ENCODE measurements at places on chromosomes 11 and 22. TPM values are rescaled to one million over a fixed set of nuclear protein-coding genes. Genes with fewer than 3 reads are reported as not detected.
A peak's percentile ranks its signal among the peaks of the same experiment; 100 is the strongest.

GRCh38 chr11:134223121-134223520 is 646 bp downstream of the NCAPD3 start:
- peak; percentile 42 for DNase-seq

GRCh38 chr11:85627332-85627997 is at the start of gene DLG2:
DLG2 (minus strand) TSS chr11:85627344.
- DNase-seq = peak; percentile 49

Gene DBX1
- not detected for total RNA-seq

GRCh38 chr11:17019232-17019631 is 5.0 kb upstream of the PLEKHA7 start:
- DNase-seq = no peak

GRCh38 chr11:67372993-67373647 is at the start of gene CLCF1:
CLCF1 (minus strand) TSS chr11:67373598; CDS start chr11:67373539, 59 bp downstream.
- no peak for DNase-seq

DNA sequence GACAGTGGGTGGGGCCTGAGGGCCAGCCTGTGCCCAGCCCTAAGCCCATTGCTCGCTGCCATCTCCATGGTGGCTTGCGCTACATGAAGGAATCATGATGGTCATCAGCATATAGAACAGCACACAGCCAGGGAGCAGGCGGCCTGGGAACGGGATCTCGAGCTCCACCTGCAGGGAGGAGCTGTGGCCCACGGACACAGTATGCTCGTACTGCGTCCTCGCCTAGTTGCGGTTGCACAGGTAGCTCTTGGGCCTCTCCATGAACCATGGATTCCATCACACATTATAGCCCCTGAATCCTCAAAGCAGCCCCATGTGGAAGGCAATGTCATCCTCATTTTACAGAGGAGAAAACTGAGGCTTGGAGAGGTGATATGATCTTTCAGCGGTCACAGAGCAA is 15.1 kb downstream of the SEC14L4 start:
- DNase-seq = no peak

- DNase-seq = no peak
These were observed 250.8 kb upstream of the B3GAT1 start for GRCh38 chr11:134662629-134663360.

DNA sequence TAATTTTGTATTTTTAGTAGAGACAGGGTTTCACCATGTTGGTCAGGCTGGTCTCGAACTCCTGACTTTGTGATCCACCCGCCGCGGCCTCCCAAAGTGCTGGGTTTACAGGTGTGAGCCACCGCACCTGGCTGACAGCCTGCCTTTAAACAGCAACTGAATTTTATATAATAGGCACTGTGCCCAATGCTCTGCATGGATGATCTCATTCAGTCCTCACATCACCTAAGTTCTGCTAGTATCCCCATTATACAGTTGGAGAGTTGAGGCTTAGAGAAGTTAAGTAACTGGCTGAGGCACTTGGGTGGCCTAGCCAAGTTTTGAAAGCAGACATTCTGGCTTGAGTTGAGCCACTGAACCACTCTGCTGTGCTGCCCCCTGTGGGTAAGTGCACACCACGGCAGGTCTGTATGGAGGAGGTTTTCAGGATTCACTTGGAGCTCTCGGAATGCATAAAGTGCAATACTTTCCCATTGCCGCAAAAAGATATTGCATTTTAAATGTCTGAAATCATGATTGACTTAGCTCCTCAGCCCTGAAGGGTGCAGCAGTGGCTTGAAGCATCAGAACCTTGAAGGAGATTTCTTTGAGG is 112.4 kb downstream of the LDLRAD3 start:
- no peak for DNase-seq

Gene SLC5A1
- not detected for total RNA-seq

- no peak for DNase-seq
These were observed 479.9 kb downstream of the INSC start for GRCh38 chr11:15594607-15595006.

- DNase-seq = no peak
These were observed 75.0 kb upstream of the OR4B1 start for GRCh38 chr11:48141475-48142122.

Gene BAIAP2L2
- total RNA-seq = 0.96 TPM

Gene TMA7B
- 1.4 TPM for total RNA-seq

Gene SESN3
- total RNA-seq = 537 TPM

DNA sequence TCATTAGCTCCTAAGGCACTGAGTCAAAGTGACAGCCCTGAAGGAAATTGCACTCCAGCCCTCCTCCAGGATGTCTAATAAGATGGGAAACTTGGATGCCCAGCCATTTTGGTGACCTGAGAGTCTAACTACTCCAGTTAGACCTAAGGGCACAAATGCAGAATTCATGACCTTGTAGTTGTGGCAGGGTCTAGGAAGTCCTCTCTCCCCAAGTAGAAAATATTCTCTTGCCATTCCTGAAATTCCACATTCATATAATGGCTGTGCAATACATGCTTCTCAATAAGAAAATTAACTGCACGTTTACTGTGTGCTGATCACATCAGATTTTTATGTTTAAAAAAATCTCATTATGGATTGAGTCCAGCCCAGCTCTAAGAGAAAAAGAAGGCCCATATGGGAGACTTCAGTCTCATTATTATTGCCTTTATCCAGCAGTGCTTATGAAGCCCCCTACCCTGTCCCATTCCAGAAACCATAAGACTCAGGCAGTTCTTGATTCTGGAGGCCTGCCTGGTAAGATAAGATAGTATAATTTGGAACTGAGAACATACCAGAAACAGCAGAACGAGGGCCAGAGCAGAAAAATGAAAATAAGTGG is 133.7 kb upstream of the LDLRAD3 start:
- DNase-seq = no peak

- DNase-seq = peak; percentile 18
These were observed 253.7 kb upstream of the CHORDC1 start for GRCh38 chr11:90476442-90477007.

DNA sequence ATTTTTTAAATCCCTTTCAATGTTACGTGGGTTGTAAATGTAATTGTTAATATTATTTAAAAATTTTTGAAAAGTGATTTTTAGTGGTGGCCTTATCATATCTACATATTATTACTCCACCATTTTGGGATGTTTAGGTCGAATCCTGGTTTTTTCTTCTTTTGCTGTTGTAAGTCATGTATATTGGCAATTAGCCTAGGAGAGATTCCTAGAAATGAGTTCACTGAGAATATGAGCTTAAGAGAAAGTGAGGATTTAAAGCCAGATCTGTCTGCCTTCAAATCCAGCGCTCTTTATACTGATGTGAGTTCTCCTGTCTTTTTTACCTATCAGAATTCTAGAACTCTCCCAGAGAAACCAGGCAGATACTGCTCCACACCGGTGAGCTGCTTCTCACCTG is 56.1 kb downstream of the PTPRJ start:
- DNase-seq = no peak

GRCh38 chr11:12137005-12137690 is 26.8 kb downstream of the MICAL2 start:
- no peak for DNase-seq

- peak; percentile 32 for DNase-seq
These were observed 766 bp downstream of the APOL2 start for GRCh38 chr22:36238373-36239149.

GRCh38 chr11:12534549-12534948 is 139.7 kb upstream of the TEAD1 start:
- DNase-seq = no peak

DNA sequence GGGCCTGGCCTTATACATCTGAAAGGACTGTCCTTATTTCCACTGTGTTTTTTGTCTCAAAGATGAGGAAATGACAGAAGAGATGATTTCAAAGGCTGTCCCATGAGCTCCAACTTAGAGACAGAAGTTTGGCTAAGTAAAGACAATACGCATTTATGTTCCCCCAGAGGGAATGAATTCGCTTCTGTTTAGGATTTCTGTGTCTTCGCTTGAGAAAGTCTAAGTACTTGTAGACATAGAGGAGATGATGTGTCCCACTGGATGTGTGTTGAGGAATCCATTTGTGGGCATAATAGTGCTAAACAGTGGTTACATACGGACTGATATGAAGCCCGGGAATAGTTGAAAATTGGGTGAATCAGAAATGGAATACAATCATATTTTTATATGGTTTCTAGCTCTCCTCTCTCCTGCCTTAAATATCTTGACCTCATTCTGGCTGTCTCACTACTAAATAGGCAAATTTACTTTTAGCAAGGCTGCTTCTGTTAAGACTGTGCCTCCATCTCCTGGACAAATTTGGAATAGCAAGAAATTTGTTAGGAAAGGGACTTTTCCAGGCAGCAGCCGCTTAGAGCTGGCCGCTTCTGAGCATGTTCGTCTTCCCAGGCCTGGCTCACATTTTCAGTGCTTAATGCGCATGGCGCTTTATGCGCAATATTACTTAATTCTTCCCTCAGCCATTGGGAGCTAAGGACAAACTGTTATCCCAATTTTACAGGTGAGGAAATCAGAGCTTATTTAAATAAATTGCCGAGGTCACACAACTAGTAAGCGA is 1.9 kb upstream of the PEX26 start:
- peak; percentile 90 for DNase-seq

Gene CBLIF
- total RNA-seq = not detected

DNA sequence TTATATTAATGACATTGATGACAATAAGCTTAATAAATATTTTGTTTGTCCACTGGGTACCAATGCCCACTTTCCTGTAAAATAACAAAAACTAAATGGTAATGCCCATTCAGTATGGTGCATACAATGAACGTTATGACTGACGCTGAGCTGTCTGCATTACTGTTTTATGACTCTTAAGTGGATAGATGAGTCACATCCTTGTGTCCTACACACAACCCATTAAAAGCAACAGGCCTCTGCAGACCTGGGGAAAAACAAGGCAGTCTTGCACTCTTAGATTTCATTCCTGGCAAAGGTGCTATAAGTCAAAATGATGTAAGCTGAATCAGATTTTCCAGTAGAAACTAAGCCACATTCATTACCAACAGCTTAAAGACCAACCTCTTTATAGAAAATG is 176.3 kb upstream of the TMEM45B start:
- no peak for DNase-seq

DNA sequence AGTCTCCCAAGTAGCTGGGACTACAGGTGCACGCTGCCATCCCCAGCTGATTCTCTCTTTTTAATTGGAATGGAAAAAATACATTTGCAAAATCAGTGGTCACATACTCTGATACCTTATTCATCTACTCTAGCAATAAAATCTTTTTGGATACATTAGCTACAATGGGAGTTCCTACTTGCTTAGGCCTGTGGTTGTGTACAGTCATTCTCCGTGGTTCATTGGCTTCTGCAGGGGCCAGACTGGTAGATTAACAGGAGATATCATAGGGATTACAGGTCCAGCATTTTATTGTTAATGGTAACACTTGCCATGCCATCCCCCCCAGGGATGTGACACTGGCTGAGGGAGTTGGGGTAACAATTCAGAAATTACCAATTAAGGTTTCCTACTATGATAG is 140.0 kb downstream of the ADAMTS15 start:
- DNase-seq = no peak

GRCh38 chr11:133930053-133930766 is 26.6 kb downstream of the IGSF9B start:
- no peak for DNase-seq

Gene OOSP1
- not detected for total RNA-seq

Gene CABP7
- total RNA-seq = not detected

Gene HBB
- 385 TPM for total RNA-seq

Gene SCGB2A2
- total RNA-seq = not detected

DNA sequence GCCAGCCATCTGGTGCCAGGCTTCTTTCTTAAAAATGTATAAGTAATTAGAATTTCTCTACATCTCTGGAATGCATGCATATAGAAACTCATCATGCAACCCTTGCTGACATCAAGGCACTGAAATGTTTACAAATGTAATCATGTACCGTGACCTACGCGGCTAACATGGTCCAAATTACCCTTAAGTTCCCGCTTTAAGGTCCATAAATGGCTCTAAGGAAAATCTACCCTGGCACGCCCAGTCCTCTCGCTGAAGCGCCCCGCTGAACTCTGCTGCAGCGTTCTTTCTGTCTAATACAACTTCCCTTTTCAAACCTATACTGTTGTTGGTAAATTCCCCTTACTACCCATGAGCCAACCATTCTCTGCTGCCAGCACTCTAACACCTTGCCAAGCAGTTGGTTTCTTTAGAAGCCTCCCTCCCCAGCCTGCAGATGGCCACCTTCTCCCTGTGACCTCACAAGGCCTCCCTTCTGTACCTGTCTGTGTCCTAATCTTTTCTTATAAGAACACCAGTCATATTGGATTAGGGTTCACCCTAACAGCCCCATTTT is 13.5 kb upstream of the HMOX1 start:
- peak; percentile 89 for DNase-seq

DNA sequence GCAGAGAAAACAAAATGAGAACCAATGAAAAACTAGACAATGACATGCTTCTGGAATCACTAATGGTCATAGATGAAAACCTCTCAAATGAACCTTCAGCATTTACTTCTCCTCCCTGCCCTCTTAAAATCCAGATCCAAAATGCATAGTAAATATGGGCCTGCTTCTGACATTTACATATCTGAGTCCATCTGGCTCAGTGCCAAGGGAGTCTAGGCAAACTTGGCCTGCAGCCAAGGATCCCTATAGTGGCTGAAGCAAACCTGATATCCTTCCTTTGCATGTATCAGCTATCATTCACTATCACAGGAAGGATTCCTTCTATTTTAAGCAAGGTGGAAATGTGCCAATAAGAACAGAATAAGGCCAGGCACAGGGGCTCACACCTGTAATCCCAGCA is 104.8 kb downstream of the C11orf58 start:
- DNase-seq = no peak

DNA sequence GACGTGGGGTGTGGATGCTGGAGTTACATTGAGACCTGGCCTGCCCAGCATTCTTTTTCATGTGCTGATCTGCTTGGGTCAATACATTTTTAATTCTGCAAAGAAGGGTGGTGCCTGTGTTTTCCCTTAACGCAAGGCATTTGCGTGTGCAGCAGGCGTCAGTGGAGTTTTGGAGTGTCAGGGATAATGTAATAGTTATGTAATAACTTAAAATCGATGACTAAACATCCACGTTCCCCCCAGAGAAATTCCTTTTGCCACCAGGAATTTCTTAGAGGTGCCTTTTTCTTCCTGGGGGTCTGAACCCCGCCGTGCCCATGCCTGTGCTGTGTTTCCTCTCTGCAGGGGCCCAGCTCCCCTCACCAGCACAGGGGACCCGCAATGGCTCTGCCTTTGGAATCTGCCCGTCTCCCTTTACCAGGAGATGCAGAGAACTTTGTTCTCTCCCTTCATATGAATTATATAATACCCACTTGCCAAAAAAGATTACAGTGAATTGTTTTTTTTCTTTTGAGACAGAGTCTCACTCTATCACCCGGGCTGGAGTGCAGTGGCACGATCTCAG is 62.6 kb downstream of the TBC1D22A start:
- no peak for DNase-seq

GRCh38 chr22:29716814-29717545 is 2.8 kb upstream of the CABP7 start:
- DNase-seq = no peak

GRCh38 chr11:47572715-47573255 is 6.0 kb downstream of the KBTBD4 start:
- DNase-seq = no peak

- DNase-seq = no peak
These were observed at the start of gene OR4C11 for GRCh38 chr11:55607545-55607944. OR4C11 (minus strand) TSS chr11:55607645; CDS start chr11:55604373, 3,272 bp downstream.

- DNase-seq = no peak
These were observed 37.7 kb upstream of the FDX1 start for GRCh38 chr11:110392056-110392455.

GRCh38 chr22:26570115-26570514 is 19.8 kb downstream of the TPST2 start:
- DNase-seq = no peak

Measured in B cell (primary cell).